Nucleus accumbens (tissue), 56 donors: ENCODE measurements at places on chromosomes 1 and 21.
A peak's percentile ranks its signal among the peaks of the same experiment; 100 is the strongest.

DNA sequence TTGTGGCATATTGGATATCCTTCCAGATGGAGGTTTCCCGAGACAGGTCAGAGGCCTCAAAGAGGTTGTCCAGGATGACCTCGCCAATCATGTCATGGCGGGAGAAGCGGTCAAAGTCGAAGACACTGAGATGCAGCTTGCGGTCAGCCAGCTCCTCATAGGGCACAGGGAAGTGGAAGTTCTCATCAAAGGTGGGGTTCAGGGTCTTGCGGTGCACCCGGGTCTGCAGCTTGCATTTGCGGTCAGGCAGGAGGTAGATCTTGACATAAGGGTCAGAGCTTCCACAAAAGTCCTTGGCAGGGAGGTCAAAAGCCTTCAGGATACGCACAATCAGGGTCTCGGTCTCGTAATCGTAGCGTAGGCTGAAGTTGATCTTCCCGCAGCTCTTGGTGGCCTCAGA is 16.2 kb downstream of the SYT6 start:
- DNase-seq = no peak

GRCh38 chr1:169724168-169724567 is 9.7 kb downstream of the SELE start:
- DNase-seq = no peak

- no peak for DNase-seq
Observed at GRCh38 chr1:31133368-31133767, 67.9 kb upstream of the PUM1 start.

GRCh38 chr1:203186446-203187303 is at the start of gene CHI3L1:
CHI3L1 (minus strand) TSS chr1:203186704; CDS start chr1:203186623, 81 bp downstream.
- peak; percentile 40 for DNase-seq

- no peak for DNase-seq
Observed at GRCh38 chr21:39763272-39763970, 18.4 kb downstream of the IGSF5 start.

- DNase-seq = no peak
Observed at GRCh38 chr1:37734629-37735591, 30.0 kb downstream of the EPHA10 start.

DNA sequence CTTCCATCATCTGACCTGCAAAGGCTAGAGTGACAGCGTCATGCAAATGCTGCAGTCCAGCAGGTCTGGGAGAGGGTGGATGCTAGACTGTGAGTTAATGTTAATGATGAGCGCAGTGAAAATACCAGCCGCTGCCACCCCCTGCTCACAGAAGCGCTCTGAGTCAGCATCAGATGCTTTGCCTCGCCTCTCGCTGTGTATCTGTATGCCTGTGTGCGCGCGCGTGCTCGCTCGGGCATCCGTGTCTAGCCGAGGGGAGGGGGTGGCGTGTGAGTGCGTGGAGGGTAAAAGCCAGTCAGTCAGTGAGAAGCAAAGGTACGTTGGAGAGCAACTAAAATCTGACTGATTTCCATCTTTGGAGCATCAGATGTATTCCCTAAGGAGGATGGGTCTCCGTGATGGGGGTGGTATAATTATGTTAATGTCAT is 858.7 kb downstream of the USP25 start:
- no peak for DNase-seq

GRCh38 chr1:44303532-44303931 is 51.5 kb downstream of the ERI3 start:
- DNase-seq = no peak

- no peak for DNase-seq
Observed at GRCh38 chr1:72034827-72035226, 247.5 kb downstream of the NEGR1 start.

DNA sequence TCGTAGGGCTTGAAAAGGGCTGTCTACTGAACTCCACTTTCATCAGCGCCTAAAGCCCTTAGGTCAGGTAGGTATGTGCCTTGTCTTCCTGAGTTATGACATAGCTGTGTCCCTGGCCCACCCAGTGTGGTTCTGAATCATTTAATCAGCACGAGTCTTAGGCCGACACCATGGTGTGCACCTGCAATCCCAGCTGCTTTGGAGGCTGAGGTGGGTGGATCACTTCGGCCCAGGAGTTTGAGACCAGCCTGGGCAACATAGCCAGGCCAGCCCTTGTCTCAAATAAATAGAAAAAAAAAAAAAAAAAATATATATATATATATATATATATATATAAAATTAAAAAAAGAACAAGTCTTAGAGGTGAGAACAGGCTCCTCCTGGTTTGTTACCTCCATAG is 15.8 kb downstream of the LRRC71 start:
- no peak for DNase-seq

GRCh38 chr1:47469390-47469759 is 31.5 kb downstream of the FOXD2 start:
- no peak for DNase-seq

GRCh38 chr21:37273911-37274690 is 7.0 kb upstream of the VPS26C start:
- no peak for DNase-seq

DNA sequence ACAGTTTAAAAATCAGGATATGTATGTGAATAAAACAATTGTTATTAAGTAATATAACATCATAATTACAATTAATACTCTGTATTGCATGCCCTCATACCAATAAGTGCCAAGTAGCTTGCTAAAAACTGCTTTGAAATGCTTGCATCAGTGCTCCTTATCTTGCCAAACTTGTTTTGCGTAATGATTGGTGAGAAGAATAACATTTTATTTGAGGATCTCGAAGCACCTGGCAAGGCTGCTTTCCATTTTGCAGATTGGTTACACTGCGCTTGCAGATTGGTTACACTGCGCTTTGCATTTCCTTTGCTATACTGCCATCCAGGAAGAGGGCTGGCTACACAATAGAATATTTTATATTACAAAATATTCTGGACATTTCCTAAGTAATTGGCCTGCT is 1.7 kb upstream of the PBX1 start:
- no peak for DNase-seq

- no peak for DNase-seq
Observed at GRCh38 chr21:46092026-46092764, 5.7 kb upstream of the COL6A2 start.

GRCh38 chr1:156012051-156012817 is 8.5 kb downstream of the SSR2 start:
- no peak for DNase-seq

- no peak for DNase-seq
Observed at GRCh38 chr1:3676581-3677470, 24.5 kb downstream of the TP73 start.

GRCh38 chr1:190852611-190853010 is 374.9 kb upstream of the BRINP3 start:
- DNase-seq = no peak

DNA sequence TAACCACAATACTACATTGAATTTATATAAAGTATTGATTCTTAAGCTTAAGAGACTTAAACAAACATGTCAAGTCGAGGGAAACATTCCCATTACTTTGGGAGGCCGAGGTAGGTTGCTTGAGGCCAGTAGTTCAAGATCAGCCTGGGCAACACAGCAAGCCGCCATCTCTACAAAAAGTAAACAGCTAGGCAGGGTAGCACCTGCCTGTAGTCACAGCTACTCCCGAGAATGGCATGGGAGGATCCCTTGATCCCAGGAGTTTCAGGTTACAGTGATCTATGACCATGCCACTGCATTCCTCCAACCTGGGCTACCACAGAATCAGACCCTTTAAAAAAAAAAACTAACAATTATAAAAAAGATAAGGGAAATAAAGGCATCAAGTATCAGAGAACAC is 50.4 kb downstream of the EIF4G3 start:
- DNase-seq = no peak

DNA sequence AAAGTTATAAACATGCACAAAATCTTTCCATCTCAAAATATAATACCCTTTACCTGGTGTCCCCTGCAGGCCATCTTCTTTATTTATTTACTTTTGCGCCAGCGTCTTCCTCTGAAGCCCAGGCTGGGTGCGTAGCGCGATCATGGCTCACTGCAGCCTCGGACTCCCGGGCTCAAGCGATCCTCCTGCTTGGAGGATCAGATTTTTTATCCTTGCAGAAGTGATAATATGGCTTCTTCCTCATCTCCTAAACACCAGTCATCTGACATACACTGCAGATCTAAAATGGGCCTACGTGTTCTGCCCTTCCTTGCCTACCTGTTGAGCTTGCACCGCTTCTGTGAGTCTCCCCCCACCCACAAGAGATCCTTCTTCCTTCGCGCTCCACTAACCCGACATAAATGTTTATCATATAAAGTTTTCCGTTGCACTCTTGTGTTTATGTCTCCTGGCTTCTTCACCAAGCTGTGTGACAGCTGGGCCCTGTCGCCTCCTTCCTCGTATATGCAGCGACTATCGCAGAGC is 506 bp upstream of the SRP9 start:
- no peak for DNase-seq

- DNase-seq = no peak
Observed at GRCh38 chr1:67376381-67376780, 53.8 kb downstream of the SERBP1 start.

GRCh38 chr1:4256351-4256750 is 356.3 kb upstream of the C1orf174 start:
- no peak for DNase-seq
